Neural progenitor cell (in vitro differentiated cells): ENCODE measurements at places on chromosomes 3 and 15.

DNA sequence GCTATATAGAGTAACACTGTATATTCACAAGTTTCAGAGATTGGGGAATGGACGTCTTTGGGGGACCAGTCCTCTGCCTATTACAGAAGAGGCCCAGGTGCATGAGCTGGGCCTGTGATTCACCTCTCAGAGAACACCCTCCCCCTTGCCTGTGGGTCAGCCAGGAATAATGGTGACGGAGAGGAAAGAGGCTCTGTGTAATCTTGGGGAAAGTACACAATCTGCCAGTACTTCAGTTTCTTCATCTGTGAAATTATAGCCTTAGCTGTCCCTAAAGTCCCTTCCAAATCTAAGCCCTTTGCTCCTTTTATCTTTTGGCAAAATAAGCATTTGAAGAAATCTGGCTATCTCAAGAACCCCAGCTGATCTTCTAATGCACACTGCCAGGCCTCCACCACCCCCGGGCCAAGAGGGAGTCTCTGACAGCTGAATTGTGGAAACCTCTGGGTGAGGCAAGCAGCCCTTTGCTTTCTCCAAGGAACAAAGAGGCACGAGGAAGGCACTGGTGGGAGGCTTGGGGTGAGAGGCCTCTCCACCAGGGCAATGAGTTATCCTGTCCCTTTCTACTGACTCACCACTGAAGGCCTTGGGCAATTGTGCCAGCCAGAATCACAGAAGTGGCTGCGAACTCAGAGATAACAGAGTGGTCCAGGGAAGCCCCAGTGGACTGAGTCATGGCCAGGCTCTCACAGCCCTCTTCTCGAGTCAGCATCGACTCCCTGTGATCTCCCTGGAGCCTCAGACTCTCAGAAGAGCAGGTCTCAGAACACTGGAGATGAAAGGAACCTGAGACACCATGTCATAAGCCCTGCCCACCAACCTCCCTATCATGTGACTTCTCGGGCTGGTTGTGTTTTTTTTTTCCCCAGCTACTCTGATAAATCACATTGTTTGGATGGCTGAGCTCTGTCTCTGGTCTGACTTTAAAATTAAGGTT, 31.8 kb downstream of the CCNL1 start:
- DNase-seq, result no peak

DNA sequence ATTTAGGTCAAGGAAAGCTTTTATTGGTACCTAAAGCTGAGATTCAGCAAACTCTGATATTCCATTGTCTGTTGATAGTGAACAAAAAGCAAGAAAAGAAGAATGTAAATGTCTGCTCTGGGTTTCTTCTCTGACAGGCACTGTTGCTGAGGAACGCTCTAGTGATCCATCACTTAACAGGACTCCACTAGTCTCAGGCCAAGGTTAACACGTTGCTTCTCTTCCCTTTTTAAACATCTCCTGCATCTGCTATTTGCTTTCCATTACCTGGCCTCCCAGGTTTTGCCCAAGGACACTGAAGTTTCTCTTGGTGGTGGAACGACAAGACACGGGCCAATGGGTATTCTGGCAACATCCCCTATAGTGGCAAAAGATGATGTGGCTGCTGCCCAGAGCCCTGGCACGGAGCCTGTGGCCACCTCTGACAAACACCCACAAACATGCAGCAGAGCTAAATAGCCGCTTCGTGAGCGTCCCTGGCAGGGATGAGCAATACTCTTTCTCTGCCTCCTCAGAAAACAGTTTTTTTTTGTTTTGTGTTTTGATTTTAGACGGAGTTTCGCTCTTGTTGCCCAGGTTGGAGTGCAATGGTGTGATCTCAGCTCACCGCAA, 97.8 kb upstream of the AKAP13 start:
- no peak for DNase-seq

DNA sequence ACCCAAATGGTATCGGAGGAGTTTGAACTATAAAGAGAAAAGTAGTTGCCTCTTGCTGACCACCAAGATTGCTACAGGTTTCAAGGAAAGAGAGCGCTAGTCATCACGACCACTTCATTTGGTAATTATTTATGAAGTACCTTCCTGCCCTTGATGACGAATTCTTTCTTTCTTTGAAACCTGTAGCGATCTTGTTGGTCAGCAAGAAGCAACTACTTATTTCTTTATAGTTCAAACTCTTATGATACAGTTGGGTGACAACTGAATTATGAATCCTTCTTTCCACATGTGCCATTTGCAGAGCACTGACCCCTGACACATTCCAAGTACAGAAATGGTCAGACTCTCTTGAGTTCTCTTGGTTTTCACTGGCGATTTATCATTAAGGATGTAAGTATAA, 46.8 kb downstream of the THRB start:
- DNase-seq, result no peak

DNA sequence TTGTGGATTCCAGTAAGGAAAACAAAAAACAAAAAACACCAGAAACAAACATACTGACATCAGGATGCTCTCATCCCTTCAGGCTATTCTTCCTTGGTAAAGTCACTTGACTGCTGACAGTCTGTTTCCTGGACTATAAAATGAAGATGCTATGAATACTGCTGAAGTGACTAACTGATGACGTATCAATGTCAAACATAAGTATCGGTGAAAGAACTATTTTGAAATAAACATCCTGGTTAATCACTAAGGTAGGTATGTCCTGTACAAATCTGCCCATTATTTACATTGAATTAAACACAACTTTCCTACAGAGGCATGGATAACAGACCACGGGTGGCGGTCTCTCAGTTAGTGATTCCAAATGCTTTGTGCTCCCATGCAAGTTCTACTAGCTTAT, 45.9 kb downstream of the CHAC1 start:
- no peak for DNase-seq

DNA sequence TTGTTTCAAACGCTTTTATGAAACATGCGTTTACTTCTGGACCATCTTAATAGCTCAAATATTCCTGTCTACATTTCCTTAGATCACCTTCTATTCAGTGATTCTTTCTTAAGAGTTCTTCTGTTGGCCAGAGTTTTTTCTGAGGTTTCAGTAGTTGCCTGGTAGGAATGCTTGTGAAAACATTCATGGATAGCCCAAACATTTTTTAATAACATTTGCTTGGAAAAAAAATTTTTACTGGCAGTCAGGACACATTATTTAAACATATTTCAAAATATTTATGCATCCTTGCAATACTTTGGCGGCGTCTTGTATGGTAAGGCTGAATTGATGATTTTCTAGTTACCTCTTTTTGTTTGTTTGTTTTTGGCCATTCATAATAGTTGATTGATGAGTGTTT, 47.4 kb upstream of the ZBTB20 start:
- no peak for DNase-seq

GRCh38 chr15:82710208-82710555, 507 bp upstream of the AP3B2 start:
- peak; percentile 30 for DNase-seq

- no peak for DNase-seq
These were observed 1.9 kb downstream of the CAMK2N2 start for GRCh38 chr3:184259396-184259877.

- DNase-seq, result no peak
These were observed 64.0 kb downstream of the KAT2B start for GRCh38 chr3:20104167-20104661.

DNA sequence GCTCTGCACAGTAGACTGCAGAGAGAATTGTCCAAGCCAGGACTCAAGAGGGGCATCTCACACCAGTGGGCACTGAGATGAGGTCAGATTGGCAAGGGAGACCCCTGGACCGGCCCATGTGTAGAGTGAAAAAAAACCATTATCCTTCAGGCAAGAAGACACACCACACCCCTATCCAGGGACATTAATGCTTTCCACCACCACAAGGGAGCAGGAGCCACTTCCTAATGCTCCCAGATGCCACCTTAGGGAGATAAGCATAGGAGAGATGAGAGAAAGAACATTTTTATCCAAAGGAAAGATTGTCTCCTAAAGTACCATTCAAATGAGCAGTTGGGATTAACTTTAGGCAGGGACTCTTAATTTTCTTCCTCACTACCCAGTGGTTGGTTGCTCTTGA, 109.6 kb upstream of the PTX3 start:
- no peak for DNase-seq

DNA sequence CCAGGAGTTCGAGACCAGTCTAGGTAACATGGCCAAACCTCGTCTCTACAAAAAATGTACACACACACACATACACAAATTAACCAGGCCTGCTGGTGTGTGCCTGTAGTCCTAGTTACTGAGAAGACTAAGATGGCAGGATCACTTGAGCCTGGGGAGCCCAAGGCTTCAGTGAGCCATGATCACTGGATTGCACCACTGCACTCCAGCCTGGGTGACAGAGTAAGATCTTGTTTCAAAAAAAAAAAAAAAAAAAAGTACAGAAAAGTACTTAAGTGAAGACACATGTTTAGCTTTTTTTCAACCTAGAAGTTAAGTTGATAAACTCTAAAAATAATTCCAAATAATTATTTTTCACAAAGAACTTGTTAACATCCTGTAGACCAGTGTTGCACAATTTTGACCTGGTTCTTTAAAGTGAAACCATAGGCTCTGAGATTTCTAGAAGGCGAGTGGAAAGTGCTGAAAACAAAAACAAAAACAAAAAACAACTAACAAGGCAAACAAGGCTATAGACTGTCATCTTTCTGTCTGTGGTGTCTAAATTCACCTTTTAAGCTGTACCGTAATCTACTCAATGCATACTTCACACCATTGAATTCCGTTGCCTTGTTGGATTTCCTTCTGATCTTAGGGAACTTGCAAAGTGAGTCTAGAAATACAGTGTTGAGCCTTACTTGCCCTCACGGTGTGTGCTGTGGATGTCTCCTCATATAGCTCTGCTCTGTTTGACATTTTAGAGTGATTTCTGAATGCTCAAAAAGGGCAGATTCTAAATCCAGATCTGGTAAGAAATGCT, 63.5 kb downstream of the CHST2 start:
- DNase-seq, result no peak

DNA sequence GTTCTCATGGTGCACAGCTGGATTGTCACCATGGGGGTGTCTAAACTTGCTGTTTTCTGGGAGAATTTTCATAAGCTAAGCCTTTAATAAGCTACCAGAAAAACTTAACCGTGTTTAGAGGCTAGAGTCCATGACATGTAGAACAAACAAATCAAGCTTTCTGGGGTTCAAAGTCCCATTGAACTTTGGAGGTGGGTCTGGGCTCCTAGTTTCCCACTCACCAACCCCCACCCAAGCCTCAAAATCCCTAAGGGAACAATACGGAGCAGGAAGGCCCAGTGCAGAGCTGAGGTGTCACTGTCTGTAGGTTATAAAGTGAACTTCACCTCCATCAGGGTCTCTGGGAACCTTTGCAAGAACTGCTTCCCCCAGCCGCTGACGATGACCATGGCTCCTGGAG, 25.5 kb downstream of the RTP1 start:
- no peak for DNase-seq

DNA sequence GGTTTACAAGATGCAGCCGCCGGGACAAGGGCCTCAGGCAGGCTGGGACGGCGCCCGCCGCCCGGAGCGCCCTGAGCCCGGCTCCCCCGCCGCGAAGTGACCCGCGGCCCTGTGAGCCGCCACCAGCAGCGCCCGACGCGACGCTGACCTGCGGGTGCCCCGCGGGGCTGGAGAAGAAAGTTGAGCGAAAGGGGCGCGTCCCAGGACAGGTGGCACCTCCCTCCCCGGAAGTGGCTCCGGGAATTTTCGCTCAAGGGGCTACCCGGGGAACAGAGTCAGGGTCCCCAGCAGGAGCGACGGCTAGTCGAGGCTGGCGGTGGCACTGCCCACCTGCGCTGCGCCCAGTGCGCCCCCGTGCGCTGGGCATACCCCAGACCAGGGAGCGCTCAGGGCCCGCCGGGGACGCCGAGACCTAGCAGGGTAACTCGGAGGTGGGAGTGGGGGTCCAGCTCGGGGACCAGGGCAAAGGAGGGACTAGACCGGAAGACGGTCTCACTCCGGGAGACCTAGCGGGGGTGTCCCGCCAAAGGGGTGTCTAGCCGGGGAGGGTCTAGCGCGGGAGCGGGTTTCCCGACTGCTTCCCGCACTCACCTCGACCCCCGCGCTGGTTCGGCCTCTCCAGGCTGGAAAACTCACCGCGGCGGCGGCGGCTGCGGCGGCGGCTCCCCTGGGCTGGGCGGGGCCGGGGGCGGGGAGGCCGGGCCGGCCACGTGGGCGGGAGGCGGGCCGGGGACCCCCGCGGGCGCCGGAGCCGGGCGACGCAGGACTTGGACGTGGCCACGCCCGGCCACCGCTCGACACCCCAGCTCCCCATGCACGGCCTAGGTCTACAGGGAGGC, 18.4 kb downstream of the SPATA12 start:
- DNase-seq, result peak; percentile 81

GRCh38 chr3:134535186-134535970, 49.5 kb downstream of the CEP63 start:
- DNase-seq, result no peak

DNA sequence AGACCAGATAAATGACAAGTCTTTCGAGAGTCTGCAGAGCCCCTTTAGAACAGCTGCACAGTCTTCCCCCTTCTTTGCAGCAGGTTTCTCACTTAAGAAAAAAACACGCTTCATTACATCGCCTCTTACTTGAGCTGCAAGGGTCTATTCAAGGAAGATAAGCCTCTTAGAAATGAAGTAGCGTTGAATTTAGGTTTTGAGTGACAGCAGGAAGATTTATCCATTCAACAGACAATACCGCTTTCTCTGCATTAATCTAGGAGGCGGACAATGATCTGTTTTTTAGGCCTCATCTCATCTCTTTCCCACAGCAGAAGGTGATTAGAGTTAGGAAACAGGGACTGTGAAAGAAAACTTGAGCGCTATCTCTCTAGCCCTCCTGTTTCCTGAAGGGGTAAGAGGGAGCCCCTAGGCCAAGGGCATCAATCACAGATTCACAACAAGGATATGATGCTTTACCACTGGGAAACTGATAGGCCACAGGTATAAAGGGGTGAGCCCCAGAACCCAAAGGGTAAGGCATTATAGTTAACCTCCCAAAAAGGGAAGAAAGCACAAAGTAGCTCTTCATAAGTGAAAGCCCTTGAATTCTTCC, 84.3 kb downstream of the MECOM start:
- peak; percentile 69 for DNase-seq

GRCh38 chr3:8651418-8652323, 7.1 kb upstream of the SSUH2 start:
- DNase-seq, result no peak

DNA sequence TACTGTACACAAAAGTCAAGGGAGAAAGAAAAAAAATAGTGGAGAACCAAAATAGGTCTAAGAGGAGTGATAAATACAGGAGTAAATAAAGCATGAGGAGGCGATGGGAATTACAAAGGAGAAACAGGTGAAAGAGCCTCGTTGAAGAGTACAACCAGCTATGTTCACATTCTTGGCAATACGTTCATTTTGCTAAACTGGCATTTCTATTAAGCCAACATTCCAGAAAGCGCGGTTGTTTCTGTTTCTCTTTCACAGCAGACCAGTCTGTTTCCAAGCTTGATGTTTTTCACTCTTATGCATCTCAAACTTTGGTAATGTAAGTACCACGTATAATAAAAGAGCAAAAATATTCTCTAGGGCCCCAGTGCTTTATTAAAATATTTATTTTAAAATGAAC, 74.5 kb downstream of the NSUN3 start:
- no peak for DNase-seq

GRCh38 chr3:4232798-4233197, 70.4 kb upstream of the SETMAR start:
- DNase-seq, result peak; percentile 16

- peak; percentile 56 for DNase-seq
These were observed 8.7 kb upstream of the ACAP2 start for GRCh38 chr3:195451373-195452015.
